ENCODE measurements at places on chromosomes 16 and 17.

DNA sequence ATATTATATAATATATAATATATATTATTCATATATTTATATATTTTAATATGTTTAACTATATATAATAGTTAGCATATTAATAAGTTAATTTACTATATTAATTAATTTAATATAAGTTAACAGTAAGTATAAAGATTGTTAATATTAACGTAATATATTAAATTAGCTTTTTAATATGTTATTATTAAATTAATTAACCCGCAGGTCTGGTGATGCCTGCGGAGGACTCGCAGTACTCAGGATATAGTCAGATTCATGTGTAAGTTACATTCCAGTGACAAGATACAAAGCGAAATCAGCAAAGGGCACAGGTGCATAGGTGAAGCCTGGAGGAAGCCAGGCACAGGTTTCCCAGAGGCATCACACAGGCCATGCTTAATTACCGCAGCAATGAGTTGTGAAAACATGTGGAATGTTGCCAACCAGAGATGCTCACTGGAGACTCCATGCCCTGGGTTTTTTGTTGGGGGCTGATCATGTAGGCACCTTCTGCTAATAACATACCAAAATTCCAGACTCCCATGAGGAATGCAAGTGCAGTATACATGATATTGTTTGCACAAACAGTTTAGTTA lies 130.4 kb upstream of the MPHOSPH6 start:
- DNase-seq = no peak

DNA sequence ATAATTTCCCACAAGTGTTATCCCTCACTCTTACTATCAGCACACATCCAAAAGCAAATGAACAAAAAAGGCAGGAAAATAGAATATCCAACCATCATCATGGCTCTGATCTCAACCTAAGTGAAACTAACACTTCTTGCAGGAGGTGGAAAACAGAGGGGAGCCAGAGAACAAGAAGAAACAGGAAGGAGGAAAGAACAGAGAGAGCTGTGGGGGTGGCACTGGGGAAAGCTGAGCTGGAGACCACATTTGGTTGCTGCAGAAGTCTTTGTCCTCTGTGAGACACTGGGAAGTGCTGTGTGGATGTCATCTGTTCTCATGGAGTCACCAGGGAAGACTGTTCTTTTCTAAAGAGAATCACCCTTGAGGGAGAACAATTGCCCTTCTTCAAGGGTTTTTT lies 34.7 kb downstream of the GRB7 start:
- DNase-seq = no peak

GRCh38 chr16:12147681-12148080 lies 171.1 kb downstream of the SNX29 start:
- DNase-seq = no peak

- no peak for DNase-seq
Observed at GRCh38 chr17:72122010-72122764, 1.4 kb downstream of the SOX9 start.

DNA sequence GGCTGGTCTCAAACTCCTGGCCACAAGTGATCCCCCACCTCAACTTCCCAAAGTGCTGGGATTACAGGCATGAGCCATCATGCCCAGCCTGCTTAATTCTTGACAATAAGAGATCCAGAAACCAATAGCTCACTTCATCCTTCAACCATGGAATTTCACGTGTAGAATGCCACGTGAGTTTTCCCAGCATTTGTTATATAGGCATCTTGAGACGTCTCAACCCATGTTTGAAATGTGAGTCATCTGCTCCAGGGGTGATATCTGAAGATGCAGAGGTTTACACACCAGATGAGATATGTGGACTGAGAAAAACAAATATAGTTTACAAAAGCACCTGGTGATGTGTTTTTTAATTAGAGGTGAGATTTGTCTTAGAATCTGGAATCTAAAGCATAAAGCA lies 7.1 kb downstream of the TEKT3 start:
- no peak for DNase-seq

GRCh38 chr17:21164216-21164615 lies 37.5 kb downstream of the DHRS7B start:
- DNase-seq = no peak

DNA sequence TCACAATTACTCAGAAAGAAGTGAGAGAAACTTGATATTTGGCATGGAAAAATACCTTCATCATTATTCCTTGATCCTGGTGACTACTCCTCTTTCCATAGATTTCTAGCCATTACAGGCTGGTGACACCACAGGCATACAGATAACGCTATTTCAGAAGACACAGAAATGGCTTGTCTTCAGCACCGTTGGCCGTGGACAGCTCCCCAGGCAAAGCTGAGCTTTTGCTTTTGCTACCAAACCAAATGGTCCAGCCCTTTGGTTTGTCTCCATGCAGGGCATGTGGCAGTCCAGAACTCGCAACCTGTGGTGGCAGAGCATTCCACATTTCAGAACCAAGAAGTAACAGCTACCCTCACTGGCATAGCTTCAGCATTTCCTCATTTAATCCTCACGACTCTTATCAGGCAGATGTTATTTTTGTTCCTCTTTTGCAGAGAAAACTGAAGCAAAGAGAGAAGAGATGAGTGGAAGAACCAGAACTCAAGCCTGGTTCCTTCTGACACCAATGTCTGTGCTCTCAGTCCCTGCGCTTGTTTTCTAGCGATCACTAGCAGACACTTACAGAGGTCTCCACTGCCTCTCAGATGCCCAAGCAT lies 55.5 kb downstream of the HS3ST4 start:
- DNase-seq = no peak

GRCh38 chr17:28712705-28713415 lies 1.2 kb upstream of the PROCA1 start:
- no peak for DNase-seq

- no peak for DNase-seq
Observed at GRCh38 chr17:6085812-6086211, 15.6 kb downstream of the WSCD1 start.

- DNase-seq = no peak
Observed at GRCh38 chr17:50534222-50534978, 1.9 kb downstream of the EPN3 start.

DNA sequence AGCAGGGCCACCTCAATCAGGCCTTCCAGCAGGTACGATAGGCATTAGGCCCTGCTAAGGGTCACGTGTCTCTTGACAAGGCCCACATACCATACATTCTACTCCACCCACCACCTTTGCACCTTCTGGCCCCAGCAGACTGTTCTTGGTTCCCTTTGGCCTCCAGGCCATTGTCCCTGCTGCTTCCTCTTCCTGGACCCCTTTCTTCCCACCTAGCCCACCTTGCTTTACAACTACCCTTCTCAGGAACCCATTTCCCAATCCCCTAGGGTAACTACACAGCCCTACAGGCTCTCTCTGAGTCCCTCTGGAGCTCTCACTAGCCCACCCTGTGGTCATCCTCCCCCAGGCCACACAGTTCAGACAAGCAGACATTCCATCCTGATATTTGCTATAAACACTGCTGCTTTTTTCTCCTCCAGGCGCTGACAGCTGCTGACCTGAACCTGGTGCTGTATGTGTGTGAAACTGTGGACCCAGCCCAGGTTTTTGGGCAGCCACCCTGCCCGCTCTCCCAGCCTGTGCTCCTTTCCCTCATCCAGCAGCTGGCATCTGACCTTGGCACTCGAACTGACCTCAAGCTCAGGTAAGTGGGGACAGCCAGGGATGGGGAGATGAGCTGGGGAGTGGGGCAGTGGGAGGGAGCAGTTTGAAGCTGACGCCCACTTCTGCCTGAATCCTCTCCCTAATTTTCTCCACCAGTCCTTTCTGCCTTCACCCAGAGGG lies 1.4 kb upstream of the NRN1L start:
- DNase-seq = no peak

- no peak for DNase-seq
Observed at GRCh38 chr17:41539979-41540701, 12.0 kb upstream of the KRT19 start.

DNA sequence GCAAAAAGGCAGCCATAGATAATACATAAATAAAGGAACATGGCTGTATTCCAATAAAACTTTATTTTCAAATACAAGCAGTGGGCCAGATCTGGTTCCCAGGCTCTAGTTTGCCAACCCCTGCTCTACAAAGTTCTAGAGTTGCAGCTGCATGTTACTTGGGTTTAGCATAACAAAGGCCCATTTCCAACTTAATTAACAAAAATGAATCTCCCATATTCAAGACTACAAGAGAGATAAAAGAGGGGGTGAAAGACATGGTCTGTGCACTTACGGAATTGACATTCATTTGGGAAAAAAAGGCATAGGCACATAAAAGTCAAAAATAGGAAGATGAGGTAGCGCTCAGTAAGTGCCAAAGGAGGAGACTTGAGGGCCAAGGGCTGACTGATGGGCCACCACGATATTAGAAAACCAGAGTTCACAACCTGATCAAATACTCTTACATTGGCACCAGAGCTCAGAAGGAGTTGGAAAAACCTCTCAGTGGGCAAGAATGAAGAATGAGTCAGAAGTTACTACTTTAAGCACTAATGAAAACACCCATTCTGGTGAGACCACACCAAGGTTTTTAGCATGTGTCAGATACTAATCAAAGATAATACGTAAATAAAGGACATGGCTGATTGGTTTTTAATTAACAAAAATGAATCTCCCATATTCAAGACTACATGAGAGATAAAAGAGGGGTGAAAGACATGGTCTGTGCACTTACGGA lies 164.0 kb downstream of the VPS53 start:
- DNase-seq = no peak

- DNase-seq = peak; percentile 27
Observed at GRCh38 chr17:49315551-49316257, 46.3 kb downstream of the ZNF652 start.

DNA sequence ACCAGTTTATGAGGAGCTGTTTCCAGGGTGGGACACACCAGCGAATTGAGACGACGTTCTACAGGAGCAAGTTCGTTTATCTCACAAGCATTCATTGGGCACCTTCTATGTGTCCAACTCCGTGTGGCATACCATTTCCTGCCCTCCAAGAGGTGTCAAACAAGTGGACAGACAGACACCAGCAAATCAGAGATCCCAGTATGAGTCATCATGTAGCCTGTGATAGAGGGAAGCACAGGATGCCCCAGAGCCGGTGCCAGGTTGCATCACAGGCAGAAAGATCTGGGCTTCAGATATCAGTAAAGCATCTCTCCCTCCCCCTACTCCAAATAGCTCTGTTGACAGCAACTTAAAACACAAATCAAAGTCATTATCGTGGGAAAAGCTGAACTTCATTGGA lies 31.8 kb upstream of the MAF start:
- DNase-seq = no peak

DNA sequence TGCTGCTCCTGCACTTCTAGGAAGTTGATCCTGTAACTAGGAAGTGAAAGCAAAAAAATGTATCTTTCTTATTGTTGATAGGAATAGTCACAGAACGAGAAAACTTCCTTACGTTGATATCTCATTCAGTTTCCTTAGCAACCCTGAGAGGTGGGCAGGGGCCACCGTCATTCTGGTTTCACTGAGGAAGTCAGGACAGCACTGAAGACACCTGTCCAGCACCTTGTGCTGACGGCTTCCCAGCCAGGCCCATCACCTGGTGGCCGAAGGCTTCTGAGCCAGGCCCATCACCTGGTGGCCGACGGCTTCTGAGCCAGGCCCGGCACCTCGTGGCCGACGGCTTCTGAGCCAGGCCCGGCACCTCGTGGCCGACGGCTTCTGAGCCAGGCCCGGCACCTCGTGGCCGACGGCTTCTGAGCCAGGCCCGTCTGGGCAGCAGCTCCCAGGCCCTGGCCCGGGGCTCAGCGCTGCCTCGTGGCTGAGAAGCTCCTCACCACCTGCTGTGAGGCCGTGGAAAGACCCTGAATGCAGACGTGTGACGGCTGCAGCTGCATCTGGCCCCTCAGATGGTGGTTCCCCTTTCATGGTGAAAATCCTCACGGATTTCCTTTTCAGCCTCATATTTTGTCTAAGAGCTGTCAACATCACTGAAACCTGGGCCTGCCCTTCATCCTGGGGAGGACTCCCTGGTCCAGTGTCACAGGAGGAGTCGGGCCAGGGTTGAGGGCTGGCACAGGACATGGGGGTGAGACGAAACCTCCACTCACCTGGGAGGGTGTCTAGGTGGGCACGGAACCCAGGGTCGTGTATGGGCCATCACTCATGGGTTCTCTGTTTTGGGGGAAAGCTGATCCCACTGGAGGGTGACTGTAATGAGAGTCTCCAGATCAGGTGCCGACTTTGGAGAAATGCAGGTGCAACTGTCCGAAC lies 33.0 kb upstream of the ZNF750 start:
- DNase-seq = no peak

DNA sequence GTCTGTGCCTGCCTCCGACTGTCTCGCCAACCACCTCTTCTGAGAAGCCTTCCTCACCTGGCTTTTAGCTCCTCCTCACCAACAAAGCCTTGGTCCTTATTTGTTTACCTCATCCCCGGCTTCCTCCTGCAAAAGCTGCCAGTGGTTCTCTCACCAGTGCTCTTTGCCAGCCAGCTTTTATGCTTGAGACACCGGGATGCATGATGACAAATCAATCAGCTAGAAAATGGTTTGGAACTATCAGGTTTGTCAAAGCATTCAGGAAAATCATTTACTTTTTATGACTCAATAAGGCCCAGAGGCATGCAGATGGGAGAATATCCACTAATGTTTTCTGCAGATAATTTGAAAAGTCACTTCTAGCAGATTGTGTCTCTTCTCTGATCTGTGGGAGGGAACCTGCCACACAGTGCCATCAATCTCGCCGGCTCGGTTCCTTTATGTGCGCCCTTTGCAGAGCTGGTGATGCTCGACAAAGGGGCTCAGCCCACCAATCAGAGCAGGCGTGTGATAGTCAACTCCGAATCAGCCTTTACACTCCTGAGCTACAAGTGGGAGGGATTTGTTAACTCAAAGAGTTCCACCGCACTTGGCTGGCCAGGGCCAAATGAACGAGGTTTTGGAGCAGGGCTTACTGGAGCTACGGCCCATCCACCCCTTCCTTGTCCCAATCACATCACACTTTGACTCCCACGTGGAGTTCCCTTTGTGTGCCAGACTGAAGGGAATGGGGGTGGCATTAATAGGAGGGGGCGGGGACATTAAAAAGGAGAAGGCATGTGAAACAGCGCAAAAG lies 85.8 kb downstream of the MRC2 start:
- no peak for DNase-seq

- no peak for DNase-seq
Observed at GRCh38 chr17:17873450-17873991, 36.7 kb upstream of the SREBF1 start.

DNA sequence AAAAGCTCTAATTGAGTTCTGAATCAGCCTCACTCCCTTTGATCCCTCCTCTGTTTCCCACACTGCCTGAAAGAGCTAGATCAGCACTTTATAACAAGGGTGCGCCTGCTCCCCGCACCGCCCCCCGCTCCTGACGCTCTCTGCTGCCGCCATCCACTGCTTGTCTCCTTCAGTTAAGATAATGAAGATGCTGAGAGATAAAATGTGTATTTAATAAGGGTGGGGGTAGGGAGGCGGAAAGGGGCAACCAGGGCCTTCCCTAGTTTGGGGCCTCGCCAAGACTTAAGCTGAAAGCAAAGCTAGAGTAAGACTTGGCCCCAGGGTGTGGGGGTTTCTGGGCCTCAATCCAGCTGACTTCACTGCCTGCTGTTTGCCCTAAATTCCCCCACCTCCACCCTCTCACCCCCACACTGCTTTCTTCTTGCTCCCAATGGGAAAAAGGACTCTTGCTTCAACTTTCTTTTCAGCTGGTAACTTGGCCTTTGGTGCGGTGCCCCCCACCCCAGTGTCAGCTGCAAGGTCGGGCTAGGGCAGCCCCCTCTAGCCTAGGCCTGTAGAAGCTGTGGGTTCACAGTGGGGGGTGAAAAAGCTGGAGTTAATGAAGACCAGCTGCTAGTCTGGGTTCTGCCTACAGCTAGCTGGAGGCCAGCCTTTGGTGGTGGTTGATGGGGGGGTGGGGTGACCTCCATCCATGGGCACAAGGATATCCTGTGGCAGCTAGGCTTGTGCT lies 1.8 kb upstream of the RARA start:
- DNase-seq = no peak
